ENCODE measurements at places on chromosomes 2 and 18.

GRCh38 chr18:55609160-55609825 lies 21.3 kb upstream of the TCF4 start:
- no peak for DNase-seq

DNA sequence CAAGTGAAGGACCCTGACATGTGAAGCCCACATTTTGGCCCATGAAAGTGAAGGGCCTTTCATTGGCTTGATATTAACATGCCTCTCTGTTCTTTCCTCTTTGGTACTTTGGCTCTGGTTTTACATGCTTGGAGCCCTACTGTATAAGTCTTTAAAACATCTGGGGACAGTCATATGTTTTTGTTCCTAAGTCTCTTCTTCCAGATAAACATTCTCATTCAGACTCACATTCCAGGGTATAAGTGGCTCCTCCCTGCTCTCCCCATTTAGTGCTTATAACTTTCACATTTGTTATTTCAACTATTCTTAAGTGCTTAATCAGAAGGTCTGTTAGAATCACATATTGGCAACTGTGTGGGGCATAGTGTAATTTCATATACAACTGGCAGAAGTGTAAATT lies 1932.2 kb upstream of the CELF4 start:
- DNase-seq = no peak

GRCh38 chr18:64175432-64175831 lies 26.5 kb upstream of the LINC00305 start:
- no peak for DNase-seq

DNA sequence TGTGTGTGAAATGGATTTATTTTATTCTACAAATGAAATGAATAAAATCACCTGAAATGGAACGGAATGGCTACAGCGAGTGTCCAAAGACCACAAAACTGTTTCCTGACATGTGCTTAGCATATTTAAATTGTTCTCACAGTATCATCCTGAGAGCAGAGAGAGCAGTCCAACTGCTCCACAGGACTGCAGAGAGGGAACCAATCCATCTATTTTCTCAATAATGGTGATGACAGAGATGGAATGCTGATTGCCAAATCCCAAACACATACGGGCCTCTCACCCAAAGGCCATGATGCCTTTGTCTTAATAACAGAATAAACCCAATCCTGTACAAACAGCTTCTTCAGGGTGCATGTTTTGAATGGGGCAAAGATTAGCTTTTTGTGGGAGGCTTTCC lies 41.1 kb downstream of the STAT1 start:
- DNase-seq = no peak

- no peak for DNase-seq
Measured at GRCh38 chr2:6556755-6557154, 309.0 kb downstream of the CMPK2 start.

GRCh38 chr18:417495-417894 lies 83.0 kb downstream of the COLEC12 start:
- DNase-seq = no peak

- DNase-seq = no peak
Measured at GRCh38 chr18:79498662-79499061, 102.9 kb downstream of the NFATC1 start.

DNA sequence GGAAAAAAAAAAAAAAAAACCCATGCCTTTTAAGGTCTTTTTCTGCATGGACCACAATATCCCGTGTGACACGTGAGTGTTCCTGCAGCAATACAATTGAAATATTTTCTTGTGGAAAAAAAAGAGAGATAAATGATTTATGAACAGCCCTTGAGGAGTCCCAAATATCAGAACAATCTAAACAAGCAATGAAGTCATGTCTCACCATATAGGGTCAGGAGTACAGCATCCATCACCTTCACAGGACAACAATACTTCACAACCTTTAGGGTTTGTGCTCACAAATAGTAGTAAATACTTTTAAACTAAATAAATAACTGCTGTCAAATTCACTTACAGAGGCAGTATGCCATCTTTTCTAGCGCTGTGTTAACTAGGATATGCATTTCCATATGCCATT lies 87.9 kb downstream of the ZEB2 start:
- DNase-seq = no peak

GRCh38 chr2:159124441-159124911 lies 156.0 kb downstream of the TANC1 start:
- DNase-seq = no peak

GRCh38 chr2:37782721-37783371 lies 111.4 kb upstream of the CDC42EP3 start:
- DNase-seq = no peak

DNA sequence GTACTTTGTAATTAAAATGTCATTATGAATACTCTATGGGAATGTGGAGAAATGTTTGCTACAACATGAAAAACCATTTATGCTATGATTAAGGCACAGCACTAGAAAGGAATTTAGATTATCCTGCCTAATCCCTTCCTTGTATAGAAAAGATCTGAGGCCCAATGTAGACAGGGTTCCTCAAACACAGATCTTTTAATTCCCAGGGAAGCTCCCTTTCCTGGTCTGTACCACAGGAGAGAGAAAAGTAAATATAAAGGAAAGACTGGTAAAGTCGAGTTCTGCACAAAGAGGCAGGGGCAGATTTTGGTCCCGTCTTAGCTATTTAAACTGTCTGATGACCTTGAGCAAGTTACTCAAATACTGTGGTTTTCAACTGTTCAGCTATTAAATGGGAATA lies 84.7 kb downstream of the ICA1L start:
- no peak for DNase-seq

GRCh38 chr18:61635901-61636528 lies 256.8 kb downstream of the RNF152 start:
- DNase-seq = peak; percentile 12

GRCh38 chr2:2758793-2759367 lies 427.8 kb upstream of the MYT1L start:
- no peak for DNase-seq

DNA sequence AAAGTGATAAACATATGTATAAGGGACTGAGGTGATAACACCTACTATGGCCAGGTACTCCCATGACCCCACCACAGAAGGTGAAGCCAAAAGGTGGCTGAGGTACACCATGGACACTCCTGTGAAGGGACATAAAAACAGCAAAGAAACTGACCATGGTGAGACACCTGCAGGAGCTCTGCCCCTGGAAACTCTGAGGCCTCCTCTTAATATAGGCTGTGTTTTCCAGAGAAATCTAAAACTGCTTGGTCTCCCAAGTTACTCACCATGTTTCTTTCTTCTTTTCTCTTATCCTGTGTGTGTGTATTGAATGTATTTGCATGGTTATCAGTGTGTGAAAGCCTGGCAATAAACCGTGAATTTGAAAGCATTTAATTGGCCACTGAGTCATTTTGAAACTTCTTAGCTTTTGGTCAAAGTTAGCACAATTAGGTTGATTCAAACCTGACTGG lies 739.3 kb upstream of the GCFC2 start:
- no peak for DNase-seq

DNA sequence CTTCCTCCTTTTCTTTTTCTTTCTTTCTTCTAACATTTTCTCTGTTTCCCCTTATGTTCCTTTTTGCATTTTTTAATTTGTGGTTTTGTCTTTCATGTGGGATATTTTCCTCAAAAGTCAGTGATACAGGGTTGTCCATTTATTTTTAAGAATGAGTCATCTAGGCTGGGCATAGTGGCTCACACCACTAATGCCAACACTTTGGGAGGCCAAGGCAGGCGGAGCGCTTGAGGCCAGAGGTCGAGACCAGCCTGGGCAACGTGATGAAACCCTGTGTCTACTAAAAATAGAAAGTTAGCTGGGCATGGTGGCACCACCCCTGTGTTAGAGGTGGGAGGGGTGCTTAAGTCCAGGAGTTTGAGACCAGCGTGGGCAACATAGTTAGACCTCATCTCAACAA lies 35.8 kb downstream of the KATNAL2 start:
- no peak for DNase-seq

- no peak for DNase-seq
Measured at GRCh38 chr18:48835745-48836170, 115.0 kb downstream of the SMAD7 start.

GRCh38 chr18:36323421-36323820 lies 25.9 kb downstream of the FHOD3 start:
- DNase-seq = no peak

DNA sequence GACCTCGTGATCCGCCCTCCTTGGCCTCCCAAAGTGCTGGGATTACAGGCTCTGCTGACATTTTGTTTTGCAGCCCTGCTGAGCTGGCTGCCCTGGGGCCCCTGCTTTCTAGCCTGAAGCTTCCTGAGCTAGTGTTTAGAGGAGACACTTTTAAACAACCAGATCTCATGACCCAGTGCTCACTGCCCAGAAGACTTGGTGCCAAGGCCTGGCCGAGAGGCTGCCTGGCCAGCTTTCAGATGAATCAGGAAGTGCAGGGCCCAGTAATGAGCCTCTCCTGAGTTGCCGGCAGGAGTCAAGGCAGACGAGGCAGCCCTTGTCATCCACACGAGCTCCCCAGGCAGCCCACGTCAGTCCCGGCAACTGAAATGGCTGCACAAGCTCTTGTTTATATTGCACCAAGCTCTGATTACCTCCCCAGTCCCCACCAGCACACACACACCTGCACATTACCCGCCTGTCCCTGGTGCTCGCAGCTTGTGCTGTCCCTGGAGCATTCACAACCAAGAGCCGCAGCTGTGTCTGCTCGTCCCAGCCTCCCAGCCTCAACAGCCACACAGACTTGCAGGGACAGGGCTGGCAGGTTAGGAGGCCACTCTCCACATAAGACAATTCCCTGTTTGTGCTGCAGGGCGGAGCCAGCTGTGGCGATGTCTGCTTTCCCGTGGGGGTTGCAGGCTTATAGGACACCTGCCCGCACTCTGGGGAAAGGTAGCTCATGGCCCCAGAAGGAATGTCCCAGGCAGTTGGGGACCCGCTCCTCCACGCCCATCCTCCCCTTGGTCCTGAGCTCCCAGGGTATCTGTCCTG lies 331.2 kb upstream of the MYT1L start:
- no peak for DNase-seq

DNA sequence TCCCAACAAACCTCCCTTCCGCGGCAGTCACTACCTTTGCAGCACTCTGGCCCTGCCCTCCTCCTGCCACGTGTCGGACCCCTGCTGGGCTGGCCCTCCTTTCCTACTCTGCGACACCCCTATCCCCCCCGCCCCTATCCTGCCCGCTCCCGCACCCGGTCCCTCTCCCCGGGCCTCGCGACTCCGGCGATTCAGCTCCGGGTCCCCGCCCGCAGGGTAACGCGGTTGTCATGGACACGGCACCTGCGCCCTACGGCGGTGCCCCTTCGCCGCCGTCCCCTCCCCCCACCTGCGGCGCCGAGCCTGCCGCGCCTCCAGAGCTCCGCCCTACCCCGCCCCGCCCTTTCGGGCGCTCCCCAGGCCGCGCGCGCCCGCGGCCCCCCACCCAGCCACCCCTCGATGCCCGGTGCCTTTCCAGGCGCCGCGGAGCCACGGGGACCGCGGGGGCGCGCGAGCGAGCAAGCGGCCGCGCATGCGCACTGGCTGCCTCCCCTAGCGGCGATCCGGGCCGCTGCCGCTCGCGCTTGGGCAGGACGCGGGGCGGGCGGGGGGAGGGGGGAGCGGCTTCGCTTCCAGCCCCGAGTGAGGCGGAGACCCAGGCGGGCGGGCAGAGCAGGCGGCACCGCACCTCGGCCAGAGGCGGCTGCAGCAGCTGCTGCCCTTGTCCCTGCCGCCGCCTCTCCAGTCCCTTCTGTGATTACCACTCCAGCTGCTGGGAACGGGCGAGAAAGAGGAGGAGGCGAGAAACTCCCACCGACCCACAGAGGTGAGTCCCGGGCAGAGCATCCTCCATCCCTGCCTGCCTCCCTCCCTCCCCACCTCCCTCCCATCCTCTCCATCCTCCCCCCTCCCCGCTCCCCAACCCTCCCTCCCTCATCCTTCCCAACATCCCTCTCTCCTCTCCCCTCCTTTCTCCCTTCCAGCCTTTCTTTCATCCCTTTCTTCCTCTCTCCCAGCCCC lies at the start of gene CTNNA2:
Gene CTNNA2 (plus strand): TSS at position 610 of the 960 bp plus-strand sequence.
- DNase-seq = no peak

DNA sequence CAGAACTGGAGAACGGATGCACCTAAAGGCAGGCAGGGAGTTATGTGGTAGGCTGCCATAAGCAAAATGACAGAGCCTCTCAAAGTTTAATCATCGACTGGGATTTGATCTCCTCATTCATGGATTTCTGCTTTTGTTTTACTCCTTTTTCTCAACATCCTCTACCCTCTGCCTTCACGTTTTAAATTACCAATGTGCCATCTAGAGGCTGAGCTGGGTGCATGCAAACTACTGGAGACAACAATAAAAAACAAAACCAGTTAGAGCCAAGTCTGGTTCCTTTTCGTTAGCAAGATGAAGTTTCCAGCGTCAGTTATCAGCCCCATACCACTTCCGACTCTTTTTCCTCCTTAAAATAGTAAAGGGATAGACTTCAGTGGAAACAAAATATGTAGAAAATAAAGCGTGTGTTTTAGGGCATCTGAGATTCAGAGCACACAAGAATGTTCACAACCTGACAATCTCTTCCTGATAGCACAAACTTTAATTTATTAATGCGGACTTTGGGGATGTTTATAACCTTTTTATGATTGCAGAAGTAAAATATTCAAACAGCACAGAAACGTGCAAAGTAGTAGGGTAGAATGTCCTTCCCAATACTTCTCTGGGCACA lies 117.0 kb downstream of the LAMA1 start:
- no peak for DNase-seq

DNA sequence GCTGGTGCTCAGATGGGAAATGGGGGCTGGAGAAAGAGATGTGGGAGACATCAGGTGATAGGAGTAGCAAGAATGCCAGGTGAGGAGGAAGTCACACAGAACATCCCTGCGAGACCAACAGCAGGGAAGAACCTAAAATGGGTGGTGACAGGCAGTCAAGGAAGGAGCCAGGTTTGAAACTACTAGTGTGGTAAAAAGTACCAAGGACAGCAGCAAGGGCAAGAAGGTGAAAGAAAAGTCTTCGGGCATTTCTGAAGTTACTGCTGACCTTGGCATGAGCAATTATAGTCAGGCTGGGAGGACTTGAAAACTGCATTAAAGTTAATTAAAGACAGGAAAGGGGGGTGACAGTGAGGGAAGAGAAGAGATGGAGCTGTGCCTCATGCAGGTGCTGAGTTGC lies 410.4 kb downstream of the RAD51AP2 start:
- no peak for DNase-seq

DNA sequence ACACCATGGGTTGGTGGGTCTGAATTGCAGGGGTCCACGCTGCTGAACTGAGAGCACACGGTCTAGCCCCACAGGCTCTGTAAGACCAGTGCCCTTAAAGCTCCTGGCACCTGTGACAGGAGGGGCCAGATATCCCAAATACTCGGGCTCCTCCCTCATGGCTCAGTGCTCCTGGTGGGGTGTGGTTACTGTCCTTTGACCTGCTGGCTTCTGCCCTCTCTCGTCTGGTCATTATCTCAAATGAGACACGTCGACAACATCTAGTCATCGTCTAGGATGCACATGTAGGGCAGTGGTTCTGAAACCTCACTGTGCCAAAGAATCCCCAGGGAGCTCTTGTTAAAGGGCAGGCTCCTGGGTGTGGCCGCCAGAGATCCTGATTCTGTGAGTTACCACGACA lies 258.4 kb downstream of the LOXHD1 start:
- DNase-seq = no peak

GRCh38 chr18:76489081-76489480 lies 6.0 kb downstream of the ZNF516 start:
- no peak for DNase-seq
